Smooth muscle cell of the coronary artery (primary cell): ENCODE measurements at places on chromosomes 5 and 9. TPM values are rescaled to one million over a fixed set of nuclear protein-coding genes. Genes with fewer than 3 reads are reported as not detected.

SHROOM1 gene
- total RNA-seq, result 1.1 and 3.2 TPM in 2 replicates

LCN9 gene
- total RNA-seq, result not detected in 2 replicates

ANKHD1 gene
- 46.5 and 61.1 TPM in 2 replicates for total RNA-seq

RPL37 gene
- 3,319 and 4,681 TPM in 2 replicates for total RNA-seq

PCDHGB5 gene
- 11.5 and 16.9 TPM in 2 replicates for total RNA-seq

ACTBL2 gene
- total RNA-seq, result 0.23 TPM in 1 of 2 replicates, not detected in the other

DMRT2 gene
- 0.23 and 0.45 TPM in 2 replicates for total RNA-seq

DOCK2 gene
- total RNA-seq, result 0.75 and 4.4 TPM in 2 replicates

CETN3 gene
- 11.6 and 12.3 TPM in 2 replicates for total RNA-seq

TMOD1 gene
- total RNA-seq, result 0.12 and 0.30 TPM in 2 replicates

TXNDC8 gene
- not detected in 2 replicates for total RNA-seq

OMD gene
- 0.23 and 1.9 TPM in 2 replicates for total RNA-seq

SLC34A3 gene
- not detected in 2 replicates for total RNA-seq

PCDHB14 gene
- 0.59 and 2.1 TPM in 2 replicates for total RNA-seq

RHOBTB3 gene
- 180 and 603 TPM in 2 replicates for total RNA-seq

PHYHD1 gene
- total RNA-seq, result 6.1 and 15.3 TPM in 2 replicates

NTNG2 gene
- 1.5 and 2.1 TPM in 2 replicates for total RNA-seq

ADAMTS13 gene
- total RNA-seq, result 1.8 and 3.5 TPM in 2 replicates

ADAMTS12 gene
- 18.6 and 100 TPM in 2 replicates for total RNA-seq

ADAMTS19 gene
- total RNA-seq, result not detected in 2 replicates

SHISAL2B gene
- not detected in 2 replicates for total RNA-seq

OTULIN gene
- 12.4 and 13.7 TPM in 2 replicates for total RNA-seq

TRMO gene
- total RNA-seq, result 9.9 and 12.2 TPM in 2 replicates

LIFR gene
- total RNA-seq, result 16.8 and 18.2 TPM in 2 replicates

GABRG2 gene
- total RNA-seq, result not detected in 2 replicates

ARHGEF39 gene
- 0.53 TPM in 1 of 2 replicates, not detected in the other for total RNA-seq

SNAPC4 gene
- total RNA-seq, result 2.7 and 4.9 TPM in 2 replicates

HEMGN gene
- not detected in 2 replicates for total RNA-seq
